Neural progenitor cell (in vitro differentiated cells): ENCODE measurements at places on chromosomes 11 and 22. TPM values are rescaled to one million over a fixed set of nuclear protein-coding genes. Genes with fewer than 3 reads are reported as not detected.

DNA sequence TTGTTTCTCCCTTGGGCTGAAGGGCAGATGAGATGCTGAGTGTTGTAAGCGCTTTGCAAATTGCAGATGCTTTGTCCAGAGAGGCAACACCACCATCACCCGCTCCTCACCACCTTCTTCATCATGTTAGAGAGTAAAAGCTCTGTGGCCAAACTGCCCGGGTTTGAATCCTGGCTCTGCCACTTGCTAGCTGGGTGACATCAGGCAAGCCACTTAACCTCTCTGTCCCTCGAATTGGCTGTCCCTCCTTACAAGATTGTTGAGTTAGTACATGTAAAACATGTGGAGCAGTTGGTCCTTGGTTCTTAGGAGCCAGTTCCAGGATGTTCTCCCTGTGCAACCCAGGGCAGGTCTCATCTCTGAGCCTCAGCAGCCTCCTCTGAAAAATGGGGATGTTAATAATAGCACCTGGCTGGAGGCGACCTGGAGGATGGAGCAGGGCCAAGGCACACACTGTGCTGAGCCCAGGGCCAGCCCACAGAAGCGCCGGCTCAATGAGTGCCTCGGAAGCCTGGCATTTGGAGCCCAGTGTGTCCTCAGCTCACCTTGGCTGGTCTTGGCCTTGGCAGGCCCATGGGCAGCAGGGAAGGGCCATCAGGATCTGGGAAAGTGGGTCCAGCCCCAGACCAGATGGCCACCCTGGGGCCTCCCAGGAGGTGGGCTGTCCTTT, 10.5 kb downstream of the C11orf86 start:
- H3K36me3 ChIP-seq: no peaks in the 10 kb centered on the region
- H3K4me1 ChIP-seq: no peaks in the 10 kb centered on the region
- no peak overlapping the region for H3K27ac ChIP-seq
- H3K4me3 ChIP-seq: no peak overlapping the region
- no peak for DNase-seq

The SLC22A6 gene
- total RNA-seq: not detected in 2 replicates

DNA sequence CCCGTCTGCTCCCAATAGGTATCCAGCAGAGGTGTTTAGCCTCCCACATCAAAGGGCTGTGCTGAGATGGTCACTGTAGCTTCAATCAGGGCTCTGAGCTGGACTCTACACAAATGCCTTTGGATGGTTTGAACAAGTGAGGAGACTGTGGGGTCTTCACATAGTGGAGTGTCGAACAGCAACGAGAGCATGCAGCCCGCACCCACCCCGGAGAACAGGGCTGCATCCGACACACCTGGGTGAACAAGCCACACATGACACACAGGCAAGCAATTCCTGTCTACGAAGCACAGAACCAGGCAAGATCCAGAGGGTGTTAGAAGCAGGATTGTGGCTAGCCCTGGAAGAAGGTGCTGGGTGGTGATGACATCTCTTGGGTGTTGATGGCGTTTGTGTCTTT, 58.0 kb upstream of the FGF3 start:
- H3K4me3 ChIP-seq: no peak overlapping the region
- no peak for DNase-seq
- H3K36me3 ChIP-seq: no peaks in the 10 kb centered on the region
- H3K4me1 ChIP-seq: peaks cover 18% of the 10 kb centered on the region
- no peaks in the 10 kb centered on the region for H3K27me3 ChIP-seq
- H3K27ac ChIP-seq: no peak overlapping the region

- no peak overlapping the region for H3K27ac ChIP-seq
- H3K27me3 ChIP-seq: peaks cover 94% of the 10 kb centered on the region
- no peak overlapping the region for H3K4me3 ChIP-seq
Measured at GRCh38 chr22:26172389-26172990, 3.2 kb downstream of the SEZ6L start.

GRCh38 chr11:85752201-85752889, 58.6 kb downstream of the SYTL2 start:
- no peaks in the 10 kb centered on the region for H3K27me3 ChIP-seq
- no peak for DNase-seq
- H3K36me3 ChIP-seq: no peaks in the 10 kb centered on the region

The PKP3 gene
- 6.5 and 8.5 TPM in 2 replicates for total RNA-seq

- no peaks in the 10 kb centered on the region for H3K4me1 ChIP-seq
- peaks cover 22% of the 10 kb centered on the region for H3K27me3 ChIP-seq
- no peak overlapping the region for H3K4me3 ChIP-seq
Measured at GRCh38 chr11:130459521-130459920, 11.1 kb downstream of the ADAMTS15 start.

GRCh38 chr11:123308077-123308476, 113.0 kb upstream of the CLMP start:
- H3K27me3 ChIP-seq: peaks cover 17% of the 10 kb centered on the region
- no peak overlapping the region for H3K27ac ChIP-seq
- no peak overlapping the region for H3K4me3 ChIP-seq
- DNase-seq: no peak
- no peaks in the 10 kb centered on the region for H3K36me3 ChIP-seq

The KRTAP5-6 gene
- not detected in 2 replicates for total RNA-seq

DNA sequence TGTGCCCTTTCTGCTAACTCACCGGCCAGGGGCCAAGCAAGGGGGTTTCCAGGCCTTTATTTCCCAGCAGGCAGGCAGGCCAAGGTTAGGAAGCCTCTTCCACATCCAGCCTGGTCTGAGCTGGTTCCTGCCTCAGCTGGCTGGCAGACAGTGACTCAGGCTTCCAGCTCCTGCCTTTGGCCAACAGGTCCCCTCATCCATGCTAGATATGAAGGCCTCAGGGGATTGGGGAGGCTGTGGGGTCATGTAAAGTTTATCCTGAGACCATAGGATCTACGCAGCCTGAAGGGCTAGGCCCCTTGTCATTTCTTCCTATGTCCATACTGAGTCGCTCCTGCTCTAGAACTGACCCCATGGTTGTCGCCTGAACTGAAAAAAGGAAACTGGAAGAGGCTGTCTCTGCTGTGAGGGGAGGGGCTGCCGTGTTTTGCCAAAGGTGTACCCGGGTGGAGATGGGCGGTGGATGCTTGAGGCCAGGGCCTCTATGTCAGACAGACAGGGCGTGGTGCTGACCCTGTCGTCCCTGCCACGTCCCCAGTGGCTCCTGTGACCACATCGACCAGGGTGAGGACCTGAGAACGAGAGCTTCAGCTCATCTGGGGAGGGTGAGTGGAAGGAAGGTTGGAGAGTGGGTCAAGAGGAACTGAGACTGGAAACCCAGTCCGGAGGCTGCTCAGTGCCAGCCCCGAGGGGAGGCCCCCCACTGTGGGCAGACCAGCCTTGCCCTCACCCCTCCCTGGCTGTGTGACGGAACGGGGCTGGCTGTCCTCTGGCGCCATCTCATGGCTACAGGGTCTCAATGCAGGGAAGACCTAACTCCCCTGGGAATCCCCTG, 17.0 kb downstream of the P2RY6 start:
- no peaks in the 10 kb centered on the region for H3K36me3 ChIP-seq
- no peak overlapping the region for H3K4me3 ChIP-seq
- no peak overlapping the region for H3K27ac ChIP-seq
- peaks cover 13% of the 10 kb centered on the region for H3K4me1 ChIP-seq
- H3K27me3 ChIP-seq: peaks cover 1% of the 10 kb centered on the region
- peak; percentile 88 for DNase-seq

DNA sequence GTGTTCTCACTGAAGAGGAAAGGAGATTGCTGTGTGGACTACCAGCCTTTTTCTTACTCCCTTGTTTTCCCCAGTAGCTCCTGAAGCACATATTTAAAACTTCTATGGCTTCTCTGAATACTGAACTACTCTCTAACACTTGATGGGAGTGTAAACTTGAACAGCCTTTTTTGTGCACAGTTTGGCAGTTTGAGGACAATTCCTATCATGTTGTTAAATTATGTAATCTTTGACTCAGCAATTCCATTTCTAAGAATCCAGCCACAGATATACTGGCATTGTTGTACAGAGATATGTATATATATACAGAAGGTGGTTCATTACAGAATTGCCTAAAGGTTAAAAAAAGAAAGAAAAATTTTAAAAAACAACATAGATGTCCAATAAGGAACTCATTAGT, 47.1 kb upstream of the EED start:
- peaks cover 3% of the 10 kb centered on the region for H3K4me1 ChIP-seq
- no peak overlapping the region for H3K27ac ChIP-seq
- H3K4me3 ChIP-seq: no peak overlapping the region
- peaks cover 27% of the 10 kb centered on the region for H3K27me3 ChIP-seq

DNA sequence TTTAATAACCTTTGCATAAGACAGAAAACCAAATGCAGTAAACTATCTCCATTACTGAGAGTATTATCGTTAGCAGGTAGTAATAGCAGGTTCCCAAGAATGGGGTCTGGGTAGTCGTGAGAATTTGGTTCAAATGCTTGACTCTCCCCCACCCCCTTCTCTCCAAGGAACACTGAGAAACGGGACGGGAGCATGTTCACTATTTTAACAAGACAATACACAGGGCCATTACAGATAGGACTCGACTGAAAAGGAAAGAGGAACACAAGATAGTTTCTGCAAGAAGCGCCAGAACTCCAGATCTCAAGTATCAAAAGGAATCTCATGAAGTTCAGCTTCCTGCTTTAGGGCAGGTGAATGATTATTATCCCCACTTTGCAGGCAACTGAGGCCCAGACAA, 27.0 kb downstream of the KMT5B start:
- no peak overlapping the region for H3K27ac ChIP-seq
- H3K36me3 ChIP-seq: peaks cover 10% of the 10 kb centered on the region
- no peaks in the 10 kb centered on the region for H3K4me1 ChIP-seq
- no peak overlapping the region for H3K4me3 ChIP-seq
- no peak for DNase-seq

The CCDC88B gene
- 0.62 and 9.0 TPM in 2 replicates for total RNA-seq

DNA sequence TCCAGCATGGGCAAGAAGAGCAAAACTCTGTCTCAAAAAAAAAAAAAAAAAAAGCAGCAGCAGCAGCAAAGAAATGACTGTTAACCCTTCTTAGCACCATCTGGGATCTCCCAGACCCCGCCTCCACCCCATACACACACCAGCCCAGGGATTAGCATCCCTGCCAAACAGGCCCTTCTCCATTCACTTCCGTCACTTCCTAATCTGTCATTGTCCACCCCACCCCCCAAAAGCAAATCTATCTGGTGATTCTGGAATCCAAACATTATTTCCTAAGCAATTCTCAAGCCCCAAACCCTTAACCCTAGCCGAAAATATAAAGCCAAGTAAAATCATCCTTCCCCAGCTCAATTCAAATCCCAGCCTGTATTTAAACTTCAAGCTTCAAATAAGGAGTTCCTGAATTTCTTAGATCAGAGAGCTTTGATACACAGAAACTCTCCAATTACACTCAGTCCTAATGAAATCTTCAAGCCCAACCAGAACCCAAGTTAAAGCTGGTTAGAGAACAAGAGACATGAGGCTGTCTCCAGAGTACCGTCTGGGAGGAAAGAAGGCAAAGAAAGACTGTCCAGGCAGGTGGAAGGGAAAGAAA, 6.0 kb upstream of the AHNAK start:
- H3K27ac ChIP-seq: peak overlapping the region; percentile 81
- H3K27me3 ChIP-seq: peaks cover 16% of the 10 kb centered on the region
- DNase-seq: peak; percentile 53
- no peak overlapping the region for H3K4me3 ChIP-seq
- no peaks in the 10 kb centered on the region for H3K36me3 ChIP-seq
